Dermis blood vessel endothelial cell (primary cell): ENCODE measurements at places on chromosomes 13 and 19. TPM values are rescaled to one million over a fixed set of nuclear protein-coding genes. Genes with fewer than 3 reads are reported as not detected.
A peak's percentile ranks its signal among the peaks of the same experiment; 100 is the strongest.

- DNase-seq: no peak
These were observed 13.8 kb downstream of the LRP3 start for GRCh38 chr19:33207903-33208302.

GRCh38 chr13:59776924-59777690 is 386.6 kb downstream of the DIAPH3 start:
- peak; percentile 55 for DNase-seq

DNA sequence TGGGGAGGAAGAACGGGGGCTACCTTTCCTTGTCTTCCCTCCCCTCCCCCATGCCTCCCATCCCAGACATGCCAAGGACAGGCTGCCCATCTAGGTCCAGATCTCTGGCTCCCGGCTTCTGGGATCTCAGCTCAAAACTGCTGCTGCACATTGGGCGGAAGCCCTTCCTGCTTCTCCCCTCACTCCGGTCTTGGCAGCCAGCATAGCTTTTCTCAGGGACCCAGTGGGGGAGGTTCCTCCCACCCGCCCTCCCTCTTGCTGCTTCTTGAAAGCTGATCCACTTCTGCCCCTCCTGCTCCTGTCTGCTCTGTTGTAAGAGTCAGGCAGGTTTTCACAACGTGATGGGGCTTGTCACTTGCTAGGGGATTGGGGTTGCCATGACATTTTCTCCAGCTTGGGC is 21.7 kb upstream of the RNF17 start:
- DNase-seq: no peak

GRCh38 chr19:15170345-15170744 is 30.4 kb downstream of the NOTCH3 start:
- no peak for DNase-seq

DNA sequence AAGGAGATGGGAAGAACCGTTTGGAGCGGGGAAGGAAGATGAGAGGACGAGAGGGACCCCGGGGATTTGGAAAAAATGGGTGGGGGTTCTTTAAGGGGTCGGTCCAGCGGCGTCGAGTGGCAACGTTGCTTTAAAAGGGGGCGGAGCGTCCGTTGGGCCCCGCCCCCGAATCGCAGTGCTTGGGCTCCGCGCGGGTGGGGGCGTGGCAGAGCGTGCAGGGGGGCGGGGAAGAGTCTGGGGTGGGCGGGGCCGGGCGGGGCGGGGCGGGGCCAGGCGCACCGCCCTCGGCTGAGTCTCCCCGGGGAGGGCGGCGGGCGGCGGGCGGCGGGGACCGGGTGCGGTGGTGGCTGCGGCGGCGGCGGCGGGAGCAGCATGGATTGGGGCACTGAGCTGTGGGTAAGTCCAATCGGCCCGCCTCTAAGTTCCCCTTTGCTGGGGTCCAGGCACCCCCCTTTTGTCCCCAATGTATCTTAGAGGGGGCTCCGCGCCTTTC is at the start of gene TRIP10:
Gene TRIP10, plus strand, starts transcription at position 291 of the 493 bp plus-strand sequence. Its CDS starts 82 bp downstream, at position 373.
- DNase-seq: peak; percentile 87

DNA sequence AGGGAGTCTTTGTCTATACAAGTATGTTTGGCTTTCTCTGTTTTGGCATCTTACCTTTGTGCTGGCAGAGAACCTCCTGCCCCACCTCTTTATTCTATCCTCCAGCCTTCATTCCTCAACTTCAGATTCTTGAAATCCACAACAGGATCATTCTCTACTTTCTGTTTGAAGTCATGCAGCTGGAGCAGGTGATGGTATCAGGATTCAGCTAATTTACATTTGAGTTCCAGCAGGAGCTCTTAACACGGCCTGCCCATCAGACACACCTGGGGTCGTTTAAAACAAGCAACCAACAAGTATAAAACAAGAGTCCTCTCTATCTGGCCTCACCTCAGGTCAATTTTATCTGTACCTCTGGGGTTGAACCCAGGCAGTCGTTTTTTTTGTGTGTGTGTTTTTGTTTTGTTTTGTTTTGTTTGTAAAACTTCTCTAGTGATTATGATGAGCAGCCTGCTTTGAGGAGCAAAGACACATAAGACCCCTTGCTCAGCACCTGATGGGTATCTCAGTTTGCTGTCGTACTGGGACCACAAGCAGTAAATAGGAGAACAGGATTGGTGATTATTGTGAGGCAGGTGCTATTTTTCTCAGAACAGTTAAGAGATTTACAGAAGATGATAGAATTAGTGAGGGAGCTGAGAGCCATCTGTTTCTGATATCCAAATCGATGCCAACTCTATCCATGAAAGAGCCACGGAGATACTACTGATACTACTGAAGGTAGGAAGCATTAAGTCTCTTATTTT is 78.4 kb downstream of the GPC6 start:
- no peak for DNase-seq

Gene S1PR5
- total RNA-seq: under 0.01 TPM in 1 of 2 replicates, not detected in the other

Gene ZNF135
- total RNA-seq: 1.7 and 2.4 TPM in 2 replicates

Gene INSL3
- not detected in 2 replicates for total RNA-seq

Gene PCSK4
- total RNA-seq: 0.68 and 1.1 TPM in 2 replicates

Gene SLC10A2
- total RNA-seq: not detected in 2 replicates

Gene ZNF681
- total RNA-seq: 1.4 and 2.8 TPM in 2 replicates

Gene CEACAM16
- 0.17 TPM in 1 of 2 replicates, not detected in the other for total RNA-seq

Gene NCAN
- total RNA-seq: not detected in 2 replicates

- DNase-seq: no peak
These were observed 37.6 kb upstream of the IGFL1 start for GRCh38 chr19:46191972-46192371.

- DNase-seq: peak; percentile 69
These were observed 17.9 kb upstream of the RFC3 start for GRCh38 chr13:33799950-33800592.

GRCh38 chr13:45226024-45226423 is 25.2 kb upstream of the KCTD4 start:
- no peak for DNase-seq

GRCh38 chr13:72166102-72166650 is 299.2 kb upstream of the DACH1 start:
- DNase-seq: peak; percentile 10

- DNase-seq: no peak
These were observed 4.6 kb downstream of the LRRC4B start for GRCh38 chr19:50563597-50563996.

DNA sequence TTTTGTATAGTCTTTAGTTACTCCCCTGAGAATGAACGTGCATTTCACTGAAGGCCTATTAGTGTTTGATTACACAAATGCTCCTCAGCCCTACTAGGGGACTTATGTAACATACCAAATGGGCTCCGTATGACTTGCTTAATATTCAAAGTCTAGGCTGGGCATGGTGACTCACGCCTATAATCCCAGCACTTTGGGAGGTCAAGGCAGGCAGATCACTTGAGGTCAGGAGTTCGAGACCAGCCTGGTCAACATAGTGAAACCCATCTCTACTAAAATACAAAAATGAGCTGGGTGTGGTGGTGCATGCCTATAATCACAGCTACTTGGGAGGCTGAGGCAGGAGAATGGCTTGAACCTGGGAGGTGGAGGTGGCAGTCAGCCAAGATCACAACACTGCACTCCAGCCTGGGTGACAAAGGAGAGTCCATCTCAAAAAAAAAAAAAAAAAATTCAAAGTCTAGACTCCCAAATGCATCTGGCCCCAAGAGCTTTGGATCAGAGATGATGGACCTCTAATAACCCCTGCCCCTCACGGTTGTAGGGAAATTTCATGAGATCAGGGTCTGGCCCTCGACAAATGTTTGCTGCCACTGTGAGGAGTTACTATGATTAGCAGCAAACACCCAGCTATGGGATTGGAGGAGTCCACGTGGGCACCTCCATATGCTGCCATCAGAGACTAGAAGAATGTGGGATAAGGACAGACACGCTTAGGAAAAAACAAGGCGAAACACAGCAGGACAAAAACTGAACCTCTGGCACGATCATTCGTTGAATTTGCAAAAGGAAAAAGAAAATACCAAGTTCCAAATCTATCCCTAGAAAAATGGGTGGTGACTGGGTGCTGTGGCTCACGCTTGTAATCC is 4.6 kb downstream of the FBXO17 start:
- DNase-seq: no peak

DNA sequence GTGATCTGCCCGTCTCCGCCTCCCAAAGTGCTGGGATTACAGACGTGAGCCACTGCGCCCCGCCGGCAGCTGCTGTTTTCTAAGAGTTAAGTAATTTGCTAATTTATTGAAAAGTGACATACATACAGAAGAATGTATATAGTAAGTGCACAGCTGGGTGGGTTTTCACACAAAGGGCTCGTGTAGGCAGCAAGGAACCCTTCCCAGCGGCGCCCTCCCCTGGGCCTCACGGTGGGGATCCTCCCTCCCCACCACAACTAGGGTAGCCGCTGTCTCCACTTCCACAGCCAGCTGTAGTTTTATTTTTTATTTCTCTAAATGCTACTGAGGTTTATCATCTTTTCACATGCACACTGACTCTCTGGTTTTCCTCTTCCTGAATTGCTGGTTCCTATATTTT is 64.9 kb downstream of the CRYL1 start:
- no peak for DNase-seq

Gene ZNF208
- 0.19 and 0.34 TPM in 2 replicates for total RNA-seq

- no peak for DNase-seq
These were observed at the start of gene CLEC11A for GRCh38 chr19:50723069-50723468. TSS of gene CLEC11A (plus strand) at chr19:50723364. CDS start at chr19:50723526, 162 bp downstream.

Gene SELENOV
- total RNA-seq: not detected in 2 replicates

DNA sequence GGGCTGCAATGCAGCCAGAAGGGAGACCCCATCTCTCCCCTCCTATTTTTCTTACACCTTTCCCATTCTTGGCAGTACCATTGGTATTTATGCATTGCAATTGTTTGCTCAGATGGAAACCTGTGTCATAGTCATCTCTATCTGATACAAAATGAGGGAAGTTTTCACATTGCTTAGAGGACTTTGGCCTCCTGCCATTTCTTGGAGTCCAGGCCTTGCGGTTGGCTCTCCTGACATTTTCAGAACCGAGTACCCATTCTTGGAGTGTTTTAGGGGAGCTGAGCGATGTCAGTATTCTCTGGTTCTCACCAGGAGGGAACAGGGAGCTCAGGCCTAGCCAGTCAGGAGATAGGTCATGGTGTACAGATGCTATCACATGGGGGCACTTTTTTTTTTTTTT is 1.5 kb downstream of the SIN3B start:
- DNase-seq: no peak

Gene CYP2A7
- not detected in 2 replicates for total RNA-seq
